Stimulated activated CD8-positive, alpha-beta memory T cell treated with anti-CD3 and anti-CD28 coated beads, Interleukin-4, amount 100 ng/mL, for 4 hours (primary cell): ENCODE measurements at places on chromosomes 7 and 10.

DNA sequence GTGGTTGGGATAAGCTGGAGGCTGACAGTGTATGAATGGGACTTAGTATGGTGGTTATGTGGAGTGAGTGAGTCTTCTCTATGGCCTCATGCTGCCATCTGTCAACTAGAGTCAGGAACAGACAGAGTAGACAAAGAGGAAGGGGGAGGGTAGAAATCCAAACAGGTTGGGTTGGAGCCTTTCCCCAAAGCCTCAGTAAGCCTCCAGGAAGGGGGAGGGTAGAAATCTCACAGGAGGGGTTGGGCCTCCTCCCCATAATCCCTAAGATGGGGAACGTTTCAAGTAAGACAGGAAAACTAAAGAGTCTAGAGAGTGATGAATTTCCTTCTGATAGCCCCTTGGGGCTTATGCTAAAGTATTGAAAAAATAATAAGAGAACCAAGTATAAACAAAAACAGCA, 2.0 kb upstream of the AKR1B15 start:
- DNase-seq: no peak

DNA sequence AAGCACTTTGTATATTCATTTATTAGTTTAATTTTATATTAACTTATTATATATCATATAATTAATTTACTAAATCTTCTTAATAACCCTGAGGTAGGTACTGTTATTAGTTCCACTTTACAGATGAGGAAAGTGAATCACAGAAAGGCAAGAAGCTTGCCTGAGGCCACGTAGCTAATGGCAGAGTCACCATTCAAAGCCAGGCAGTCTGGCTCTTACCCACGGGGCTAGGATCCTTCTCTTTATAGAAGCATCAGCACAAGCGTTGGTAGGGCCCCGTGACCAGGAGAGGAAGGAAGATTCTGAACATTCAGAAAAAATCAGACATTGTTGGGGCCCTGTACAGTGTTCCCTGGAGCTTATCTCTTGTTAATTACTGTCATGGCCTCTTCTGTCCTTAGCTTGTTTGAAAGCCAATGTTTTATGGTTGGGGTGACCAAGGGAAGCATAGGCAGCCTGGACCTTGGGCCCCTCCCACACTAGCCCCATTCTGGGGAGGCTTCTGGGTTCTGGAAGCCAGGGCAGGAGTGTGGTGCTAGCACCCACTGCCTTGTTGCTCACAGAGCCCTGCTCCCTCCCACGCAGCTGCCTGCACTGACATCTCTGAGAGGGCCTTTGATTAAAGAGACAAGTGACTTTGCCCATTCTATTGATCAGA, 31.1 kb upstream of the SLF2 start:
- DNase-seq: no peak

DNA sequence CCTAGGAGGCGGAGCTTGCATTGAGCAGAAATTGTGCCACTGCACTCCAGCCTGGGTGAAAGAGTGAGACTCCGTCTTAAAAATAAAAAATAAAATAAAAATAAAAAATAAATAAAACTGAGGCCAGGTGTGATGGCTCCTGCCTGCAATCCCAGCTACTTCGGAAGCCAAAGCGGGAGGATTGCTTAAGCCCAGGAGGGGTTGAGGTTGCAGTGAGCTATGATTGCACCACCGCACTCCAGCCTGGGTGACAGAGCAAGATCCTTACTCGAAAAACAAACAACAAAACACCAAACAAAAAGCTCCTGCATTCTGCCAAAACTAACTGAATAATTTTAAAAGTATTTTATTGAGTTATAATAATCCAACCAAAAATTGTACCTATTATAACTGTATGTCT, 36.2 kb downstream of the AGAP4 start:
- no peak for DNase-seq

DNA sequence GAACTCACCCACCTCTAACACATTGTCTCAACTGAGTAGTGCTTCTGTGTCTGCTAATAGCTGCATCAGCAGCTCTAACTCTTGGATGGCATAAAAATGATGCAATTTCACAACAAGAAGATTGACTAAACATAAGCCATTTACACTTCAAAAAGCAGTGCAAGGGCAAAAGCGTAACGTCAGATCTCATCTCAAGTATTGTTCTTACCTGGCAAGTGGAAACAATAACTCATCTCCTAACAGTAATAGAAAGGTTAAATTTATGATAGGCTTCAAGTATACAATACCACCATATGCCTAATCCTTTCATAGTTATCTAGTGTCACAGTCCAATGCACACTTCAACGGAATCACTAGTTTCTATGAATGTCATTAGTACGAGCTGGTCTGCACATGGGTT, 14.8 kb downstream of the TPK1 start:
- DNase-seq: no peak

DNA sequence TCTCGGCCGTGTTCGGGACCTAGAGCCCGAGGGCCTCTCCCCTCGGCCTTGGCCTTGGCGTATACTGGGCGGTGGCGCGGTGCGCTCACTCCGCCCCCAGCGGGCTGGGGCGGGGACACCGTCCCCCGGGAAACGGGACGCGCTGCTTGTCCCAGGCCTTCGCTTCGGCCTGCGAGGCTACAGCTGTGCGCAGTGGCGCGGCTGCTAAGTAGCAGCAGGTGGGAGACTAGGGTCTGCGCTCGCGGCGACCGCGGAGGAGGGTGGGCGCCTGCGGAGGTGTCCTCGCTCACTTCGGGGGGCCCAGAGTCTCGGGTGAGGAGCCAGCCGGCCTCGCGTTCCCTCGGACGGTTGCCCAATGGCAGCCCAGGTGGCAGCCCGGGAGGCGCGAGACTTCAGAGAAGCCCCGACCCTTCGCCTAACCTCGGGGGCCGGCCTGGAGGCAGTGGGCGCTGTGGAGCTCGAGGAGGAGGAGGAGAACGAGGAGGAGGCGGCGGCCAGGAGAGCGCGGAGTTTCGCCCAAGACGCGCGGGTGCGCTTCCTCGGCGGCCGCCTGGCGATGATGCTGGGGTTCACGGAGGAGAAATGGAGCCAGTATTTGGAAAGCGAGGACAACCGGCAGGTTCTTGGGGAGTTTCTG, at the start of gene DNAH11:
DNAH11 (plus strand) TSS at position 149 of the 637 bp plus-strand sequence; CDS start at position 356, 207 bp downstream.
- DNase-seq: no peak

DNA sequence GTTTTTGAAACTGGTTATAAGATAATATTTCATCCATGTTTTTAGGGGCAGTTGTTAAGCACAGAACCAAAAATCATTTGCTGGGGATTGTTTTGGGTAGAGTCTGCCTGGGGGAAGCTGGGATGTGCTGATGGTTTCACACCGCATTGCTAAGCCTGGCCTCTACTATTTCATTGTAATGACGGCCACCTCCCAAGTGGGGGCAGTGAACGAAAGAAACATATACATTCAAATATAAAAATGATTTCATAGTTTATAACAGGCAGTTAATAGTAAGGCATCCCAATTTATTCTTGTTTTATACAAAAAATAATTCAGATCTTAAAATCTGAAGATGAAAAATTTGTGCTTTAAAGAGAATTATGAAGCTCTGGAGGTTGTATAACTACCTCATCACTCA, 750.8 kb downstream of the REEP3 start:
- no peak for DNase-seq

GRCh38 chr7:77570330-77571011, 33.4 kb downstream of the PTPN12 start:
- no peak for DNase-seq

GRCh38 chr10:112795067-112795466, 155.0 kb upstream of the TCF7L2 start:
- no peak for DNase-seq
